Occipital lobe (tissue), 3 donors: ENCODE measurements at places on chromosomes 16 and 17. TPM values are rescaled to one million over a fixed set of nuclear protein-coding genes. Genes with fewer than 3 reads are reported as not detected.

HIC1 gene
- 3.1 TPM for total RNA-seq

NPIPA5 gene
- total RNA-seq, result 2.7 TPM

SPEM1 gene
- not detected for total RNA-seq

PLLP gene
- total RNA-seq, result 1.2 TPM

DNA sequence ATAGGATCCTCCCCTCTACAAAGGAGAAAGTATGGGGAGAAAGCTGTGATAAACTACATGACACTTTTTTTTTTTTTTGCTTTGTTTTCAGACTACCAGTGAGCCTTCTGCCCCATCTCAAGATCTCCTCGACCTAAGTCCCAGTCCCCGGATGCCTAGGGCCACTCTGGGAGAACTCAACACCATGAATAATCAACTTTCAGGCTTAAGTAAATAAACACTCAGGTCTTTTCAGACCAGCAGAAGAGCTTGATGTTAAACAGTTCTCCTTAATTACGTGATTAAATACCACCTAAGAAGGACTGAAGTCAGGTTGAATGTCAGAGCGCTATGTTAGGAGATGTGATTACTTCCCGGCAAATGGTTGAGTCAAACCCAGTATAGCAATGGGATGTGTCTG, 31.4 kb downstream of the COX11 start:
- DNase-seq, result no peak

- DNase-seq, result no peak
Measured at GRCh38 chr16:77555791-77556190, 121.0 kb upstream of the ADAMTS18 start.

DNA sequence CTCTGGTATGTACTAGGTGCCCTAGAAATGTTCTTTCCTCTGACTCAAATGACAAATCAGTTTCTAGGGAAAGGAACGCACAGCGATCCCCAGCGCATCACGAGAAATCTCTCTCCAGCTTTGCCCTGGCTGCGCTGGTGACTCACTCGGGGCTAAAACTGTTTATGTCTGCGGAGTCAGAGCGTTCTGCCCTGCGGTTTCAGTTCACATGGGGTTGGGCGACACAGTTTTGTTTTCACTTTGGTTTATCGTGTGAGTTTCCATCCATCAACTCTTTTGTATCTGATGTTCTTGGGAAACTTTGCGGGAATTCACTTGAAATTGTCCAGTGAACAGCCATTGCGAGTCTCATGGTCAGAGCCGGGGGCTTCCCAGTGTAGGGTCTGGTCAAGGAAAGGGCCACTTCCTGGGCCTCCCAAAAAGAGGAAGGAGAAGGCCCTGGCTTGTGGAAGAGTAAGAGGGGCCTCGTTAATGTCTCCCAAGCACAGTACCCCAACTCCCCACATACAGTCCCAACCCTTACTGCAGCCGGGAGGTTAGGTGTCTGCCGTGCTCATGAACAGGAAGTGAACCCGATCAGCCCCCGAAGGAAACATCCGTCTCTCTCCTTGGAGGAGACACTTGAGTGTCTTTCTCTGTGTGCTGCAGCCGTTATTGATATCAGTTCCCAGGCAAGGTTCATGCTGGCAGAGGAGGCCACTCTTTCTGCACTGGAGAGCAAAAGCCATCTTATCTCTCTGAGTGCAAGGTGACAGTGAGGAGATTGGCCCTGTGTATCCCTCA, 643.2 kb downstream of the WWOX start:
- no peak for DNase-seq

GRCh38 chr16:58503166-58503862, 3.4 kb downstream of the NDRG4 start:
- DNase-seq, result no peak

GRCh38 chr16:28538733-28539596, at the start of gene NUPR1:
TSS of gene NUPR1 (minus strand) at chr16:28538974. CDS start at chr16:28538907, 67 bp downstream.
- peak; percentile 28 for DNase-seq

DNA sequence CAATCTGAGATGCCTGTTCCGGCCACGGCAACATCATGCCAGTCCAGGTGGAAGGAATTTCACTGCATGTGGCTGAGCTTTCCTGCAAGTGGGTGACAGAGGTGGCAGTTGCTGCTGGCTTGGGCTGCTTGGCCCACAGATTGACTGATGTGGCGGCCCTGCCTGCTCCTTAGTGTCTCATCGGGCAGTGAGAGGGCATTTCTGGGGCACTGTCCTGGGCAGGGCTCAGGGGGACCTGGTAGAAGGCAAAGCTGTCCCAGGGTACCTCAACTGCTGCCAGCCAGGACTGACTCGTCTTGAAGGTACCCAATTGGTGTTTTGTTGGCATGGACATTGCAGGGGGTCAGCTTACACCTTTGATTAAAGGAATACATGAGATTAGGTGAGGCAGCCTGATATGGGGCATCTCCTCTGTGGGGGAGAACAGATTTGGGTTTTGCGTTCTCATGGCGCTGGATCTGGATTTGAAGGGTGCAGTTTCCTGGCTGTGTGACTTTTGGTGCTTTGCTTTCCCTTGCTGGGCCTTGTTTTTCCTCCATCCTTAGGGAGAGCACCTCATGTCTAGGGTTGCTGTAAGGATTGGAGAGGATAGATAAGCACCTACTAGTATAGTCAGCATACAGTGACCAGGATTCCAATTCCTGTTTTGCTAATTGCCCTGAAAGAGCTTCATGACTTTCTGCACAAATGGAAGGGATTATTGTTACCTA, 5.4 kb downstream of the CMIP start:
- DNase-seq, result no peak

DNA sequence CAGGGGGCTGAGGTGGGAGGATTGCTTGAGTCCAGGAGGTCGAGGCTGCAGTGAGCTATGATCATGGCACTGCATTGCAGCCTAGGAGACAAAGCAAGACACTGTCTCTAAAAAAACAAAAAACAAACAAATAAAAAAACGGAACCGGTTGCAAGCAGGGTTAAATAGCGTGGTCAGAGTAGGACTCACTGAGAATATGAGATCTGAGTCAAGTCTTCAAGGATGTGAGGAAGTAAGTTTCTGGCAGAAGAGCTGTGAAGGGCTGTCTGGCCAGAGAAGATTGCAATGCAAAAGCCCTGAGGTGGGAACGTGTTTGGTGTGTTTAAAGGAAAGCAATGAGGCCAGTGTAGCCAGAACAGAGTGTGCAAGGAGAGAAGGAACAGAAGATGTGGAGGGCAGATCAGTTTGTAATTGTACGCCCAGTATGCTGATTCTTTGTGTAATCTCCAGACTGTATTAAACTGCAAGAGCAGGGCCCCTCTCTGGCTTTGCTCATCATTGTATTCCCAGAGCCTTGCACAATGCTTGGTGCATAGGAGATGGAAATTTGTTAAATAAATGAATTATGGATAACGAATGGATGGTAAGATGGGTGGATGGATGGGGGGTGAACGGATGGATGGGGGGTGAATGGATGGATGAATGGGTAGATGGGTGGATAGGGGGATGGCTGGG, 6.3 kb downstream of the G6PC1 start:
- no peak for DNase-seq

DNA sequence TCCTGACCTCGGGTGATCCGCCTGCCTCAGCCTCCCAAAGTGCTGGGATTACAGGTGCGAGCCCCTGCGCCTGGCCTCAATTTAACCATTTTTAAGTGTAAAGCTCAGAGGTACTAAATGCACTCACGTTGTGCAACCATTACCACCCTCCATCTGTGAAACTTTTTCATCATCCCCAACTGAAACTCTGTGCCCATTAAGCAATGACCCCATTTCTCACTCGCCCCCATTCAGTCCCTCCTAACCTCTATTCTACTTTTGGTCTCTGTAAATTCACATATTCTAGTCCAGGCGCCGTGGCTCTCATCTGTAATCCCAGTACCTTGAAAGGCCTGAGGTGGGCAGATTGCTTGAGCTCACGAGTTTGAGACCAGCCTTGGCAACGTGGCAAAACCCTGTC, 8.3 kb upstream of the SPNS3 start:
- no peak for DNase-seq
